Thoracic aorta endothelial cell (primary cell): ENCODE measurements at places on chromosomes 2 and 18. TPM values are rescaled to one million over a fixed set of nuclear protein-coding genes. Genes with fewer than 3 reads are reported as not detected.

Gene REEP1
- total RNA-seq = 0.29 and 0.80 TPM in 2 replicates

Gene OSR1
- 0.07 TPM in 1 of 2 replicates, not detected in the other for total RNA-seq

Gene C2orf92
- total RNA-seq = 3.5 and 4.9 TPM in 2 replicates

Gene FIGN
- 4.0 and 6.5 TPM in 2 replicates for total RNA-seq

Gene GAL3ST2
- total RNA-seq = not detected in 2 replicates

Gene CNDP2
- 71.5 and 98.6 TPM in 2 replicates for total RNA-seq
